LHCN-M2 (cell line): ENCODE measurements at places on chromosomes 7 and 10. TPM values are rescaled to one million over a fixed set of nuclear protein-coding genes. Genes with fewer than 3 reads are reported as not detected.

CALY gene
- not detected in 2 replicates for total RNA-seq

CRYGN gene
- not detected in 2 replicates for total RNA-seq

PLAC9 gene
- total RNA-seq = not detected in 2 replicates

SPDYE16 gene
- not detected in 2 replicates for total RNA-seq

SYCE1 gene
- total RNA-seq = not detected in 2 replicates

XRCC2 gene
- 11.0 and 13.9 TPM in 2 replicates for total RNA-seq

ITGB8 gene
- total RNA-seq = 4.6 and 7.2 TPM in 2 replicates

GRCh38 chr10:130463104-130463875 is 327.1 kb downstream of the GLRX3 start:
- DNase-seq = no peak

DNA sequence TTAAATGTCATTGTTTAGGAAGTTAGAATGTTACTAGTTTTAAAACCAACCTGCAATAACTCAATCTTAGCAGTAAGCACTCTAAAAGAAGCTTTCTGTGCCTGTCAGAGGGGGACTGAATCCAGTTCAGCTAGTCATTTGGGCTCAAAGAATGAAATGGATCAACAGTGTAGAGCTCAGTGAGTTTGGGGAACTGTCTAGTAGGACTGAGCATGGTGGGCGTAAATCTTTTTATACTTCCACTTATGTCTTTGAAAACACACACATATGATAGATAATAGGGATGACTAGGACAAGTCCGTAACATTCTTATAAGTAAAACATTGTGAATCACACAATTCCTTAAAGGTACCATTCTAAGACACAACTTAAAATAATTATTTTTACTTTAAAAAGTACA is 11.5 kb downstream of the GSAP start:
- no peak for DNase-seq

DNA sequence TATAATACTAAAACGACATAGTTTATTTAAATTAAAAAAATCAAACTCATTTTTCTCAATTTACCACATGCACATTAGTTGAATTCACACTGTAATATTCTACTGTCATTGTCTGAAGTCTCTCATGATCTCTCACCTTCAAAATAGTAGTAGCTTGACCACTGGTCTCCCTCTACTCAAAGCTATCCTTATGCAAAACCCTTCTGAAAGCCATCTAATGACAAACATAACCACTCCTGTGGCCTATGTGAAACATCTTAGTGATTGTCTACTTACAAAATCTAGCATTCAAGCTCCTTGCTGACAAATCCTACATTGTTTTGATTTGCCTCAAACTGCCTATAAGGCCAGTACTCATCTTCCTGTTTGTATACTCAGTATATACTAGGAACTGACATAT is 606.0 kb upstream of the GHITM start:
- no peak for DNase-seq

GRCh38 chr7:74056096-74056915 is 27.3 kb upstream of the LIMK1 start:
- no peak for DNase-seq

DNA sequence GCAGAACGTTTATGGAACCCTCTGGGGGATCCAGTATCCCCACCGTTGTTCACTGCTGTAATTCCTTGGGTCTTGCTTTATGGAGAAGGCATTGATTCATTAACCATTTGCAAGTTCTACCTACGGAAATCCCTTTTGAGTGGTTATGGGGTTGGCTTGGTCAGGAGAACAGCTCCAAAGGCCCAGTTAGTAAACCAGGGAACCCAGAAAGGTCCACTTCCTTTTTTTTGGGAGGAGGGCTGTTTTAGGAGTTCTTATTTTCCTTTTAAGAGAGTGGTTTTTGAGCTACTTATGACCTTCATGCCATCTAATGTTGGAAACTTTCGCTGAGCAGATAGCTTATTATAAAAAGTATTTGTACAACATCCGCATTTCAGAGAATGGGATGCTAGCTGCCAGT is 1.3 kb downstream of the POR start:
- no peak for DNase-seq

DNA sequence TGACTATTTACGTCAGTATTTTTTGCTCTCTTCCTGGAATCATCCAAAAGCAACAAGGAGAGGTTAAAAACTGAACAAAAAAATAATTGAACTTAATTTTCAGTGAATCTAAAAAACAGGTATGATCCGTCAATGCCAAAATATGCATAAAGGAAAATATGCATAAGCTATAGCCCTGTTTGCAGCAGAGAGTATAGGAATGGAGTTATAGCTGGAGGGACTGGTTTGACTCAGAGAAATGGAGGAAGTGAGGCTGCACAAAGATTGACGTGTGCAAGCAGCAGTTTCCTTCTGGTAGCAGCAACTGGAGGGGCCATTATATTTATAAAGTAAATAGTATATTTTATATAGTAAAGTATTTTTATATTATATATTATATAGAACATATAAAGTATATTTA is 37.1 kb downstream of the GNG11 start:
- DNase-seq = no peak

DNA sequence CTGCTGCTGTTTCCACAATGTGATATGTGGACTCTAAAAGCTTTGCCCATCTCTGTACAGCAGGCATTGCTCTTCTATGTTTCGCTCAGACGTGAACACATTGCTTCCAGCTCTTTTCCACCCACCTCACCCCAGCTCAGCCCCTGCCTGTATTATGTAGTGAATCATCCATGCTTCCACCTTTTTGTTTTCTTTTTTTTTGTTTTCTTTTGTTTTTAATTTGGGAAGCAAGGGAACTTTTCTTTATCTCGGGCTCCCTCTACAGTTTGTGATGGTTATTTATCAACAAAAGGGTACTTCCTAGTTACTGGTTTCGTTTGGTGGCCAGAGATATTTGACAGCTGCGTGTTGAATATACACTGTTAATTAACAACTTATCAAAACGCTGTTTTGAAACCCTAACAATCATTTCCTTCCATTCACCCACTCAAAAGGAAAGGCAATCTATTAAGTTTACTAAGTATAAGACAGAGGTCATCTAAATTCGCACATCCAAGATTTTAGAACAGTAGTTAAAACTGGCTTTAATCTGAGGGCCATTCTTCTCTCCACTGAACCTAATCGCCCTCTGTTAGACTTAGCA is 127.9 kb upstream of the STK17A start:
- DNase-seq = peak; percentile 52

DNA sequence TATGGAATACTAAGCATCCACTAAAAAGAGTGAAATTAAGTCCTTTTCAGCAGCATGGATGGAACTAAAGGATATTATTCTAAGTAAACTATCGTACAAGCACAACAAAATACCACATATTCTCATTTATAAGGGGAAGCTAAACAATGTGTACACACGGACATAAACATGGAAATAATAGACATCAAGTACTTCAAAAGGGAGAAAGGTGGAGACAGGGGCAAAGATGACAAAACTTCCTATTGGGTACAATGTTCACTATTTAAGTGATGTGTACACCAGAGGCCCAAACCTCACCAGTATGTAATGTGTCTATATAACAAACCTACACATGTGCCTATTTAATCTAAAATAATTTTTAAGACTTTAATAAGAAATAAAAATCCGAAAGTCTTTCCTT is 2.2 kb upstream of the AKR1C4 start:
- no peak for DNase-seq

DNA sequence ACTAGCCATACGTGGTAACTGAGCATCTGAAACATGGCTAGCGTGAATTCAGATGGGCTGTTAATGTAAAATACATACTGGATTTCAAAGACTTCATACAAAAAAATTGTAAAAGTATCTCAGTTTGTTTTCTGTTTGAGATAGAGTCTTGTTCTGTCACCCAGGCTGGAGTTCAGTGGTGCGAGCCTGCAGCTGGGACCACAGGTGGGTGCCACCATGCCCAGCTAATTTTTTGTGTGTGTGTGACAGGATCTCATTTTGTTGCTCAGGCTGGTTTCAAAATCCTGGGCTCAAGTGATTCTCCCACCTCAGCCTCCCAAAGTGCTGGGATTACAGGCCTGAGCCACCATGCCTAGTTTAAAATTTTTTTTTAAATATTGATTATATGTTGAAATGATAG is 4.5 kb downstream of the TMEM243 start:
- no peak for DNase-seq

- peak; percentile 85 for DNase-seq
Measured at GRCh38 chr10:24457661-24458318, 248.9 kb downstream of the KIAA1217 start.

- no peak for DNase-seq
Measured at GRCh38 chr10:3574451-3574850, 210.6 kb downstream of the KLF6 start.

DNA sequence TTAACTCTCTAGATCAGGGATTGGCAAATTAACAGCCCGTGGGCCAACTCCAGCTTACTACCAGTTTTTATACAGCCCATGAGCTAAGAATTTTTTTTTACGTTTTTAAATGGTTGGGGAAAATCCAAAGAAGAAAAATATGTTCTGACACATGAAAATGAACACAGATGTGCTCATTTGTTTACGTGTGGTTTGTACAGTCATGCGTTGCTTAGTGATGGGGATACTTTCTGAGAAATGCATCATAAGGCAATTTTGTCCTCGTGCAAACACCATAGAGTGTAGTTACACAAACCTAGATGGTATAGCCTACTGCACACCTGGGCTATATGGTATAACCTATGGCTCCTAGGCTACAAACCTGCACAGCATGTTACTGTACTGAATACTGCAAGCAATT is 8.3 kb upstream of the SMKR1 start:
- DNase-seq = peak; percentile 94

DNA sequence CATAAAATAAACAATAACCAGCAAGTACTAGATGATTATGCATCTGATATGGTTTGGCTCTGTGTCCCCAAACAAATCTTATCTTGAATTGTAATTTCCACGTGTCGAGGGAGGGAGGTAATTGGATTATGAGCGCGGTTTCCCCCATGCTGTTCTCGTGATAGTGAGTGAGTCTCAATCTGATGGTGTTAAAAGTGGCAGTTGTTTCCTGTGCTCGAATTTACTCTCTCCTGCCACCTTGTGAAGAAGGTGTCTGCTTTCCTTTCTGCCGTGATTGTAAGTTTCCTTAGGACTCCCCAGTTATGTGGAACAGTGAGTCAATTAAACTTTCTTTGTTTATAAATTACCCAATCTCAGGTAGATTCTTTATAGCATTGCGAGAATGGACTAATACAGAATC is 15.1 kb downstream of the CNTNAP2 start:
- DNase-seq = no peak

GRCh38 chr7:102227371-102227770 is 59.3 kb upstream of the SH2B2 start:
- no peak for DNase-seq

- DNase-seq = no peak
Measured at GRCh38 chr7:51316666-51317581, at the start of gene COBL. TSS of gene COBL (minus strand) at chr7:51316809. CDS start at chr7:51316633, 176 bp downstream.

DNA sequence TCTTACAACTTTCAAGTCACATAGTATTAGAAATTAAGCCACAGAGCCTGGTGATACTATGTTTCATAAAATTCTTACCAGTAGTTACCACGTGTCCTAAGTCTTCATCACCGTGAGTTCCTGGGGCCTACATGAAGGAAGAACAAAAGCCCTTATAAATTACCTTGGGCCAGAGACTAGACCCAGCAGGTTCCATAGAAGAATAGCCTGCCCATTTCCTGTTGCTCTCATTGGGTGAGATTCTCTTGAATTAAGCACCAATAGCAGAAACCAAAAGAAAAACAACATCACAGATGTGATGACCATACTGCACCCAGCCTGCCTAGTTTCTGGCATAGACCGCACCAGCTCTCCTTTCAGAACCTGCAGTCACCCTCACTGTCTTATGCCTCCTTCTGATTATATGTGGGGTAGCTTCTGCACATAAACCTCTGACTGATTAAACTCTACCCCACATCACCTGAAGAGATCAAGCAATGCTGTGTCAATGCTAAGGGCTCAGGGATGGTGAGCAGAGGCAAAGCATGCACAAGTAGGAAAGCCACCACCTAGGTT is 18.0 kb upstream of the SEM1 start:
- DNase-seq = no peak

DNA sequence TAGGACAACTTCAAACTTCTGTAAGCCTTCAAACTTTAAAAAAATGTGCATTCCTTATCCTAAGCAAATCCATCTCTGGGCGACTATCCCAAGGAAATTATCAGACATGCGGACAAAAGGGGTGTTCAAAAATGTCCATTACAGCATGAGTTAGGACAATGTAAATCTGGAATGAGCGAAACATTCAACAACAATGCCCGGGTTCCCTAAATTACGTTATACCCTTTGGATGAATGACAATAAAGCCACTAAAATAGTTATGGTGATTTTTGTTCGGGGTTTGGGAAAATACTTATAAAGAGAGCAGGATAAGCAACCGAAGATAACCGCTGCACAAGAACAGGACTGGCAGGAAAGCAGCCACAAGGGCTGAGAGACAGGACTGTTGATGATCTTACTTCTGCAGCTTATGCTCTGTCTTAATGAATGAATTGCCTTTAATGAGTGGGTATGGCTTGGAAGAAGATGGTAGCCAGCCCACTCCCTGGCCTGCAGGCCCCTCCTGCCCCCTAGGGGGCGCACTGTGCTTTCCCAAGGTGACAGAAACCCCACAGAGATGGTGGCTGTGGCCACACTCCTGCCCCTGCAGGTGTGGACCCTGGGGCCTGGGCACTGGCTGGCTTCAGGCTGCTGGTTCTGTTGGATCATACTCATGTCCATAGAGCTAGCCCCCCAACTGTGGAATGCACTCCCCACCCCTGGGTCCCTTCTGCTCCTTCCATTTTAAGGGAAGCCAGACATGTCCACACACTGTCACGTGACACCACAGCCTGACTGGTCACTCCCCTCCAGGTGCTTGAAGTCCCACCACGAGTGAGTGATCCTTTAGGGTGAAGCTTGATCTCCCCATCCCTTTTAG is 45.0 kb downstream of the ZCCHC24 start:
- DNase-seq = no peak

DNA sequence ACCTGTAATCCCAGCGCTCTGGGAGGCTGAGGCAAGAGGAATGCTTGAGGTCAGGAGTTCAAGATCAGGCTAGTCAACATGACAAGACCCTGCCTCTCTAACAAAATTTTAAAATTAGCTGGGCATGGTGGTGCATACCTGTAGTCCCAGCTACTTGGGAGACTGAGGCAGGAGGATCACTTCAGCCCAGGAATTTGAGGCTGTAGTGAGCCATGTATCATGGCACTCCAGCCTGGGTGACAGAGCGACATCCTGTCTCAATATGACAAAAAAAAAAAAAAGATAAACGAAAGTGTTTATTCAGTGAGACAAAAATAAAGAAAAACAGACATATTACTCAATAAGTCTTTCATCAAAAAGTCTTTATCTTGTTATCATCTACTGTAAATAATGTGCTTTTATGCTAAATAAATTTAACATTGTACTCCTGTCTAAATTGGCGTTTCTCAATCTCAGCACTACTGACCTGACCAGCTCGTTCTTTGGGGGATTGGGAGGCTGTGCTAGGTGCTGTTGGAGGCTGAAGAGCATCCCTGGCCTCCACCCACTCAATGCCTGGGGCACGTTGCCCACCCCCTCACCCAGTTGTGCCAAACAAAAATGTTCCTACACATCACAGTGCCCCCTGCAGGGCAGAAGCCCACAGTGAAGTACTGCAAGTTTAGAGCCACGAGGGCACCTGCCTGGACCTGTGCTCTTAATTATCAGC is 57.7 kb downstream of the NCAPG2 start:
- no peak for DNase-seq

- DNase-seq = no peak
Measured at GRCh38 chr10:51204066-51204465, 129.8 kb downstream of the PRKG1 start.
